Peyer's patch (tissue), 4 donors: ENCODE measurements at places on chromosomes 11 and 22. TPM values are rescaled to one million over a fixed set of nuclear protein-coding genes. Genes with fewer than 3 reads are reported as not detected.

DNA sequence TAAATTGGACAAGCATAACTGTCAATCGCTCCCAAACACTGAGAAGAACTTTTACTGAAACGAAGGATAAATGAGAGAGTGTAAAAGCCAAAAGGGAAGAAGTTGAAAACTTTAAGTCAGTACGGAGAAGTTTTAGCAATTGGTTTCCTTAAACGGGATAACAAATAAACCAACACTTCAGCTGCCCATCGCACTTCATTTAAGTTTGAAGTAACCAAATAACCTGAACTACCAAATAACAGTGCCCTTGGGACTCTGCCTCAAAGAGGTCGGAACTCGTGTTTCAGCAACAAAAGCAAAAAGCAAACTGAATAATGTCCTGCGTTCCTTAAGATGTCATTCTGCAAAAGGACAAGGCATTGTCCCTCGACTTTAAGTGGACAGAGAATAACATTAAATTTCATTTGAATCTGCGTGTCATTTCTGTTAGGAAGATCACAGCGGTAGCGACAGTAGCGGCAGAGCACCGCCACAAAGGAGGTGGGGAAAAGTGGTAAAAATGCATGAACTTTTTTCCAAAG lies 127.0 kb upstream of the C11orf58 start:
- no peak overlapping the region for H3K4me3 ChIP-seq
- peaks cover 13% of the 10 kb centered on the region for H3K27me3 ChIP-seq

DNA sequence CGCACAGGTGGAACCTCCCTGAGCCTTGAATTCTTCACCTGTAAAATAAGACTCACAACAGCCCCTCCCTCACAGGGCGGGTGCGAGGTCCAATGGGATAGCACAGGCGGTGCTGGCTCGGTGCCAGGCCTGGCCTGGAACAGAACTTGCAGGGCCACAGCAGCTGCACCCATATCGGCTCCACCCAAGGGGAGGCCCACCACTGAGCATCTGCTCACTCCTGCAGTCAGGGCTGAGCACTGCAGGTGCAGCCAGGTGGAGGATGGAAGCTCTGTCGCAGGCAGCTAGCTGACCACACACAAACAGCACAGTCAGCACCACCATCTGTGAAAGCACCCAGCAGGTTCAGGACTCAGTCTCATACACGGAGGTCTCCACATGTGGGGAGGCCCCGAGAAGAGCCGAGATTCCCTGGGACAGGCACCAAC lies 19.6 kb downstream of the VPS37C start:
- H3K27me3 ChIP-seq, result no peaks in the 10 kb centered on the region
- H3K4me1 ChIP-seq, result peaks cover 31% of the 10 kb centered on the region
- no peaks in the 10 kb centered on the region for H3K36me3 ChIP-seq
- peak; percentile 39 for DNase-seq
- H3K4me3 ChIP-seq, result no peak overlapping the region
- peak overlapping the region; percentile 58 for H3K27ac ChIP-seq

DNA sequence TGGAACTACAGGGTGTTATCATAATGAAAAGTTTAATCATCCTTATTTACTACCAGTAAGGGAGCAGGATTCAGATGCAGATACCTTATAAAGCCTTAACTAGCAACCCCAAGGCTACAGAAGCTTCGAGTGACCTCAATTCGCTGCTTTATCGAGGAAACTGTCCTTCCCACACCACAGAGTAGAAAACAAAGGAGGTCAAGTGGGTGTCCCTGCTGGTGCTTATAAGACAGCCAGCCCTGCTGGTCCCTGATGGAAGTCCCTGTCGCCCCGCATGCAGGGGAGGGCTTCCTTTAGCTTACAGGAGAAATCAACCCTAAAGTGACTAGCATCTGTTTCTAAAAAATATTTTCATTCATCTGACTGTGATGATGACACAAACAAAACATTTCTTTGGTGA lies 7.3 kb downstream of the MN1 start:
- H3K36me3 ChIP-seq, result no peaks in the 10 kb centered on the region
- H3K4me1 ChIP-seq, result no peaks in the 10 kb centered on the region
- no peak overlapping the region for H3K4me3 ChIP-seq
- H3K27ac ChIP-seq, result peak overlapping the region; percentile 17

DNA sequence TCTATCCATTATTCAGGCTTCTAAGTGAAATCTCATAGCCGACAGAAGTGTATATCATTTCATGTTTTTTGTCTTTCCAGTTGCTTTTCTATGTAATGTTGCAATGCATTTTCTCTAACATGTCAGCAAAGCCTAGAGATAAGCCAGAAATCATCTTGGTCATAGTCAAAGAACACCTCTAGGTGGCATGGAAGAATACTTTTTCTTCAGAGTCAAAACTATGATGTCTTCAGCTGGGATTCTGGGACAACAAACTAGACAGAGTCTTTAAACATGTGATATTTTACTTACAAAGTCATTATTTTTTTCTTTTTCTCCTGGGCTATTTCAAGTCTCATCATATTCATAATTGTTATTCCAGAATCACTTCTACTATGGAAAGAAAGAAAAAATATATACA lies 4.4 kb downstream of the GAS2 start:
- H3K36me3 ChIP-seq, result no peaks in the 10 kb centered on the region
- no peak for DNase-seq
- H3K27me3 ChIP-seq, result no peaks in the 10 kb centered on the region
- H3K4me1 ChIP-seq, result peaks cover 15% of the 10 kb centered on the region

GRCh38 chr11:3949125-3949524 lies 93.7 kb downstream of the STIM1 start:
- no peak for DNase-seq
- H3K27me3 ChIP-seq, result no peaks in the 10 kb centered on the region
- no peaks in the 10 kb centered on the region for H3K36me3 ChIP-seq
- peak overlapping the region; percentile 84 for H3K27ac ChIP-seq
- H3K4me3 ChIP-seq, result no peak overlapping the region

DNA sequence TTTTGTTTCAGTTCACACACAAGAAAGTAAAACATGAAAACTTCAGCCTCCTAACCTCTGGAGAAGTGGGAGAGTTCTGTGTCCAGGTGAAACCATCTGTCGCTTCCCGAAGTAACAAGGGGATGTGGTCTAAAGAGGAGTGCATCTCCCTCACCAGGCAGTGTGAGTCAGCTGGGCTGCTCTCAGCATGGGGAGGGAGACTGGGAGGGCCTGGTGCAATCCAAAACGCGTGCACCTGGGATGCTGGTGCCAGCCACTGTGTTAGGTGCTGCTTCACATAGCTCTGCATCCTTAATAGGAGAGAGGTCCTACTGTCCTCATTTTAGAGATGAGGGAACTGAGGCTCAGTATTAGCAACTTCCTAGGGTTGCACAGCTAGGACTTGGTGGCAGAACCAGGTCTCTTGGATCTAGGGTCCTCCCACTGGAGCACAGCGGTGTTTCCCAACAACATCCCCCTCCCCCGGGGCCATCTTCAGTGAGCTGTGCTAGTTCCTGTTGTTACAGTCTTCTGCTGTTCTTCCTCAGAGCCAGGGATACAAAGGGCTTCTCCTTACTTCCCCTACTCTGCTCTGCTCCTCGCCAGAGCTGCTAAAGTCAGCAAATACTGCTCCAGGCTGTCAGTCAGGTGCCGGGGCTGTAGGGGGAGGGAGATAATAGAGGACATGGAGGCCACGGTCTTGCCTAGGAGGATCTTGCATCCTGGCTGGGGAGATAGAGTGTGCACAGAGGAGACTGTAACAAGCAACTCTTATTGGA lies 8.0 kb downstream of the IL10RA start:
- H3K36me3 ChIP-seq, result peaks cover 15% of the 10 kb centered on the region
- no peak overlapping the region for H3K4me3 ChIP-seq
- DNase-seq, result no peak
- H3K27me3 ChIP-seq, result no peaks in the 10 kb centered on the region

DNA sequence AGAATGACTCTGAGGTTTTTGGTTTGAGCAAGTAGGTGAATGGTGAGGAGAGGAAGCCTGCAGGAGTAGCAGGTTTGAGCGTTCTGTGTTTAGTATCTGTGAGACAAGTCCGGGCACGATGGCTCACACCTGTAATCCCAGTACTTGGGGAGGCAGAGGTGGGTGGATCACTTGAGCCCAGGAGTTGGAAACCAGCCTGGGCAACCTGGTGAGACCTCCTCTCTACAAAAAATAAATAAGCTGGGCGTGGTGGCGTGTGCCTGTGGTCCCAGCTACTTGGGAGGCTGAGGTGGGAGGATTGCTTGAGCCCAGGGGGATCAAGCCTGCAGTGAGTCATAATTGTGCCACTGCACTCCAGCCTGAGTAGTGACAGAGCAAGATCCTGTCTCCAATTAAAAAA lies 9.7 kb upstream of the CENATAC start:
- no peaks in the 10 kb centered on the region for H3K27me3 ChIP-seq
- no peak overlapping the region for H3K27ac ChIP-seq
- H3K4me1 ChIP-seq, result no peaks in the 10 kb centered on the region
- DNase-seq, result no peak

GRCh38 chr11:15507592-15507991 lies 392.9 kb downstream of the INSC start:
- DNase-seq, result peak; percentile 63
- H3K27me3 ChIP-seq, result no peaks in the 10 kb centered on the region
- H3K36me3 ChIP-seq, result no peaks in the 10 kb centered on the region
- no peak overlapping the region for H3K27ac ChIP-seq
- no peaks in the 10 kb centered on the region for H3K4me1 ChIP-seq

DNA sequence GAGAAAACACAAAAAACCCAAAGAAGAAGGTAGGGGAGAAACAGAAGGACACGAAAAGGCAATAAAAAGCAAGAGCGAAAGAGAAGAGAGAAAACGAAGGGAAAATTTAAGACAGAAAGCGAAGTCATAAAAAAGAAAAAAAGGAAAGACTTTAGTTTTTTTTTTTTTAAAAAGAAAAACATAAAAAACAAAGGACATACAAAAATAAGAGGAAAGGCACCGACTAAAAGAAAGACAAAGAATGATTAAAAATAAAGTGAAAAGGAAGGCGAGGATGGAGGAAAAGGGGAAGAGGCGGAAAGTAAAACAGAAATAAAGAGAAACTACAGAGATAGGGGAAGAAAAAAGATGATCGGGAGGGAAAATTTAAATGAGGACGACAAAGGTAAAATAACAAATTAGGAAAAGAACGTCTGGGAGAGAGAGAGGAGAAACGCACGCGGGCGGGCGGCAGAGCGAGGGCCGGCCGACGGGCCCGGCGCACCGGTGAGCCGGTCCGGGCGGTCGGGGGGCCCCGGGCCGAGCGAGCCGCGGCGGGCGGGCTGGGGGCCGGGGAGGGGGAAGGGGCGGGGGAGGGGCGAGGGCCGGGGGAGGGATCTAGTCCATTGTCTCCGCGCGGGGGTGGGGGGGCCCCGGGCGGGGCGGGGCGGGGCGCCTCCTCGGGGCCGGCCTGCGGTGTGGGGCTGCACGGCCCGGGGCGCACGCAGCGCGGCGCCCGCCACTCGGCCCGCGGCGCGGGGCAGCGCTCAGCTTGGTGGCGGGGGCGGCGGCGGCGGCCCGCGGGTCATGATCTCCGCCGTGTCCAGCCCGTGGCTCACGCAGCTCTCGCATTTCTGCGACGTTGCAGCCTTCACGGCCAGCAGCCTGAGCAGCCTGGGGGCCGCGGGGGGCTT lies at the start of gene TBX1:
TBX1 (plus strand) TSS at position 721 of the 893 bp plus-strand sequence; CDS start at position 787, 66 bp downstream.
- no peaks in the 10 kb centered on the region for H3K36me3 ChIP-seq
- no peak within 1 kb of the TSS for H3K27ac ChIP-seq
- H3K27me3 ChIP-seq, result peaks cover 64% of the 10 kb centered on the region
- no peak for DNase-seq
- no peak within 1 kb of the TSS for H3K4me3 ChIP-seq

- peak; percentile 22 for DNase-seq
- H3K36me3 ChIP-seq, result no peaks in the 10 kb centered on the region
- no peaks in the 10 kb centered on the region for H3K27me3 ChIP-seq
- no peak overlapping the region for H3K27ac ChIP-seq
Observed at GRCh38 chr22:20955548-20955947, 11.5 kb upstream of the AIFM3 start.

DNA sequence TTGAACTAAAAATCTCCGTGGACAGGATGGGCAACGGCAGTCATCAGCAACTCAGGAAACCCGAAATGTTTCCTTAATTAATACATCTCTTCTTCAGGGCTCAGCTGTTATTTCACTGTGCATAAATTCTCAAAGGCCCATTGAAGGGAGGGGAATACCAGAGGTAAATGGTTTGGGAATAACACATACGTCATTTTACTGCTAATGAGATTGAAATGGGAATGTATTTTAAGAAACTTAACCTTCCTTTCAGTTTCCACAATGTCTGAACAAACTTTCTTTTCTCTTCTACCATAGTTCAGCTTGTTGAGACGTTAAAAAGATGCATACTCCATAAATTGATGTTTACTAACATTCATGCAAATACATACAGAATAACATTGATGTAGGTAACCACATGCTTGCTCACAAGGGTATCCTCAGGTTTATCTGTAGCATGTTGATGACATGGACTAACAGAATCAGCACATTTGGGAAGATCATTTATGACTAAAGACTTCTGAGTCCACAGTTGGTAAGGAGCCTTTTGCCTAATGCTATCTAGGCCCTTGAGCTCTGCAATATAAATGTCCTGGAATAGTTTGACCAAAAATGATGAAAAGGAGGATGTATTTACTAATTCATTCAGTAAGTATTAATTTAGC lies 7.7 kb upstream of the PRRG4 start:
- no peak for DNase-seq
- H3K36me3 ChIP-seq, result no peaks in the 10 kb centered on the region
- H3K27me3 ChIP-seq, result no peaks in the 10 kb centered on the region
- H3K4me1 ChIP-seq, result no peaks in the 10 kb centered on the region

DNA sequence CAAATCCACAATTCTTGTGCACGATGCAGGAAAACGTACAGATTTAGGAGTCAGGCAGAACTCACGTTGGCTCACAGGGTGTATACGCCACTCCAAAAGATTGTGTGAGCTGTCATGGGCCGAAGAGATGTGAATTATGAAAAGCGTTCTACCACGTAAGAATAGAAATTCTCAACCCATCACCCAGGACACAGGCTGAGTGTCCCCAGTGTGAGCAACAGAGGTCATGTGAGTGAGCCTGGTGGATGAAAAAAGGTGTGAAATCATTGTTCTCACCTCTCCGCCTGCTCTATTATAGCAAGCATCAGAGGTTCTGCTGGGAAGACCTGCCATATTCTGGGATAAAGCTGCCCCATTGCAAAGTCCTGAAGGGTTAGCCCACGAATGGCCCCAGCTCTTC lies 235.0 kb downstream of the MN1 start:
- no peak overlapping the region for H3K27ac ChIP-seq
- H3K4me1 ChIP-seq, result no peaks in the 10 kb centered on the region
- no peaks in the 10 kb centered on the region for H3K36me3 ChIP-seq

DNA sequence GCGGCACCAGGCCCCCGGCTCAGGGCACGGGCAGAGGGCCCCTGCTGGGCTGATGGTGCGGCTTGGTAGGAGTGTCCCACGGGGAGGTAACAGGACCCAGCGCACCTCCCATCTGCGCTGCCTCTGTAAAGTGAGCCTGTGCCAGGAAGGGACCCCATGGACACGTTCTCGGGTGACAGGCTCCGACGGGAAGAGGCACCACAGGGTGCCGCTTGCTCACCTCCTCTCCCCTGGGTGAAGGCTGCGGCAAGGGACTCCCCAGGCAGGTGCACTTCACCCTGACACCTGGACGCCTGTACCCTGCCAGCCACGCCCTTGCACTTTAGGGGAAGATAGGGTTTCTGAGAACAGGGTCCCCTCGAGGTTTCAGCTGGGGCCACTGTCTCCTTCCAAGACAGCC lies 48.1 kb downstream of the SHANK2 start:
- peak; percentile 28 for DNase-seq
- no peak overlapping the region for H3K4me3 ChIP-seq
- no peaks in the 10 kb centered on the region for H3K4me1 ChIP-seq
- no peaks in the 10 kb centered on the region for H3K27me3 ChIP-seq
- H3K36me3 ChIP-seq, result no peaks in the 10 kb centered on the region

RBFOX2 gene
- total RNA-seq, result 80.0 TPM

ADAMTS15 gene
- total RNA-seq, result 5.8 TPM

IGLL1 gene
- total RNA-seq, result not detected

CASP5 gene
- total RNA-seq, result 10.5 TPM

ARVCF gene
- 21.2 TPM for total RNA-seq

DAGLA gene
- 12.9 TPM for total RNA-seq

PTPN5 gene
- not detected for total RNA-seq

CLMP gene
- total RNA-seq, result 12.1 TPM
